ENCODE measurements at places on chromosomes 2 and 18. TPM values are rescaled to one million over a fixed set of nuclear protein-coding genes. Genes with fewer than 3 reads are reported as not detected.

UPP2 gene
- not detected for total RNA-seq

GAREM1 gene
- 14.0 TPM for total RNA-seq

COBLL1 gene
- total RNA-seq, result 27.1 TPM

TMEM247 gene
- total RNA-seq, result not detected

FARP2 gene
- 46.5 TPM for total RNA-seq

MALL gene
- 19.2 TPM for total RNA-seq

TMEM150A gene
- 4.9 TPM for total RNA-seq

PPIG gene
- total RNA-seq, result 46.1 TPM

TNFAIP6 gene
- total RNA-seq, result 10.8 TPM

AP1S3 gene
- 3.0 TPM for total RNA-seq

AFF3 gene
- total RNA-seq, result 18.0 TPM

DLX1 gene
- total RNA-seq, result 2.4 TPM

CAMKMT gene
- total RNA-seq, result 9.9 TPM

ADAM23 gene
- total RNA-seq, result 21.3 TPM

TMEM169 gene
- total RNA-seq, result 1.4 TPM

GBX2 gene
- total RNA-seq, result not detected

SLC23A3 gene
- total RNA-seq, result 0.92 TPM

RGPD6 gene
- 54.0 TPM for total RNA-seq

ANKRD30B gene
- not detected for total RNA-seq

C1GALT1C1L gene
- not detected for total RNA-seq

GREB1 gene
- 6.9 TPM for total RNA-seq

TMEM198 gene
- 2.9 TPM for total RNA-seq

SIX3 gene
- total RNA-seq, result not detected

MTHFD2 gene
- 43.8 TPM for total RNA-seq

NEMP2 gene
- total RNA-seq, result 6.4 TPM

RASGRP3 gene
- total RNA-seq, result 109 TPM

IL36RN gene
- 5.6 TPM for total RNA-seq

FTCDNL1 gene
- 6.7 TPM for total RNA-seq

CYP27C1 gene
- total RNA-seq, result 4.4 TPM

MC2R gene
- not detected for total RNA-seq

CD226 gene
- 2.1 TPM for total RNA-seq

ABCB11 gene
- total RNA-seq, result not detected

DSG2 gene
- total RNA-seq, result 15.2 TPM

GALNT14 gene
- total RNA-seq, result 5.6 TPM

PPP1R1C gene
- total RNA-seq, result 2.5 TPM

FBXO41 gene
- 0.41 TPM for total RNA-seq

SERPINB5 gene
- 25.3 TPM for total RNA-seq

EHD3 gene
- 11.4 TPM for total RNA-seq

TRABD2A gene
- total RNA-seq, result not detected

ZSWIM2 gene
- total RNA-seq, result not detected

SERPINB11 gene
- total RNA-seq, result 1.0 TPM

RND3 gene
- total RNA-seq, result 63.7 TPM

ECEL1 gene
- 0.31 TPM for total RNA-seq

ATP6V1B1 gene
- 4.3 TPM for total RNA-seq

TMEM200C gene
- 1.4 TPM for total RNA-seq

NAT8 gene
- not detected for total RNA-seq

SERPINB4 gene
- not detected for total RNA-seq

All from tongue (tissue), 3 donors.